ENCODE measurements at places on chromosomes 2 and 18.

DNA sequence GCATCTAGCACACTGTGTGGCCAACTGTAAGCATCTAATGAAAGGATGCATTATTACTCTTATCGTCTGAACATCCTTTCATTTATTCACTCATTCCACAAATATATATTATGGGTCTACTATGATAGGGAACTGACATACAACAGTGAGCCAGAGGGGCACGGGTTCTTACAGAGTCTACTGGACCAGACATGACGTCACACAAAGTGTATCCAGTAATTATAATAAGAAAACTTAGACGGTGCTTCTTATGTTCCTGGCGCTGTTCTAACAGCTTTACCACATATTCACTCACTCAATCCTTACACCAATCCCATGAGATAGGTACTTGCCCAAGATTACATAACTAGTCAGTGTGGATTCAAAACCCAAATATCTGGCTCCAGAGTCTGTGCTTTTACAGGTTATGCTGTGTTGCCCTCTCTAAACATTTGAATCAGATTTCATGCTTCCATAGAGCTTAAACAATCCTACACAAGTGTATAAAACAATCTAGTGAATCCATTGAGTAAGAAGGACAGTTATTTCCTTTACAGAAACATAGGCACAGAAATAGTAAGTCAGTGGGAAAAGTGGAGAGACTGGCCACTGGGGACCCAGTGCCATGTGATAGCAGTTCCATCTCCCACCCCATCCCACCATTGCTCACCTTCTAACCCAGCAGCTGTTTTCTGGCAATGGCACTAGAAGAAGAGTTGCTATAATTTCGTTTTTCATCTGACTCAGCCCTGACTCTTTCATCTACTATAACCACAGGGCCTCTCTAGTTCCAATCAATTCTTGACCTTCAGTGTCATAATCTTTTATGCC is 24.2 kb upstream of the ARL5A start:
- DNase-seq = no peak

DNA sequence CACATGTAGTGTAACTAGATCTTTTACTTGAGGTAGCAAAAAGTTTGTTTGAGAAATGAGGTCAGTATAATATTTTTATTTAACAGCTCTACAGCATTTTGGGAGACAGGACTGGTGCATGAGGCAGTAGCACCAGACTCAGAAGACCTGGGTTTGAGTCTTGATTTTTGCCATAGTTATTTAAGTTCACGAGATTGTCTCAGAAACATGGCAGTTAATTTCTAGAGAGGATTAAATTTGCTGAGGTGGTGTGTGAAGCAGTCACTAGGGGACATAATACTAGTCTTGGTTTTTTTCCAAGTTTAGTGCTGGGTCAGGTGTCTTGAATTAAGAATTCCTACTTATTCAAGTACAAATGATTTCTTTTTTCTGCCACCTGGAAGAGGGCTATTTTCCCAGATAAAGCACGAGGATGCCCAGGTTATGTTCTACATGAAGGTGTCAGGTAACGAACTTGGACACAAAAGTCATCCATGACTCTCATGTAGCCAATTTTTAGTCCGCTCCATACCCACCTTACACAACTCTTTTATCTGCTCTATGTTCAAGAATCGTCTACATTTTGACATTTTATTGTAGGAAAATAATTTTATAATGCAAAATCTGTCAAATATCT is 1.4 kb downstream of the MARCHF7 start:
- DNase-seq = no peak

DNA sequence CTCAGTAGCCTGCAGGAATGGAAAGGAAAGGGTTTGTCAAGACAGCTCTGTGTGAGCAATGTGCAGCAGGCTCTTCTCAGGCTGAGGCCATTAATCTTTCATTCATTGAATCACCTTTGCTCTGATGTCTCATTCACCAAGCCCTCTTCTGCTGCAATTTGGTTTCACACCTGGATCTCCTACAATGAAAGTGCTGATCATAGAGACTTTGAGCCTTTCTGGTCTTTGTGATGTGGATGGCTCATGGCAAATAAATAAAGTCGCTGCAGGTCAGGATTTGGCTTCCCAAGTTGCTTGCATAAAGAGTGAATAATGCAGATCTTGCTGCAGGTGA is 95.8 kb upstream of the SPRED2 start:
- no peak for DNase-seq

GRCh38 chr2:239753401-239753837 is 271.7 kb downstream of the NDUFA10 start:
- DNase-seq = no peak

GRCh38 chr2:39377226-39377939 is 59.7 kb downstream of the MAP4K3 start:
- DNase-seq = no peak
